Endothelial cell of umbilical vein (primary cell): ENCODE measurements at places on chromosomes 2 and 18. TPM values are rescaled to one million over a fixed set of nuclear protein-coding genes. Genes with fewer than 3 reads are reported as not detected.

- no peak for DNase-seq
These were observed 4.1 kb upstream of the PPM1B start for GRCh38 chr2:44164617-44165016.

DNA sequence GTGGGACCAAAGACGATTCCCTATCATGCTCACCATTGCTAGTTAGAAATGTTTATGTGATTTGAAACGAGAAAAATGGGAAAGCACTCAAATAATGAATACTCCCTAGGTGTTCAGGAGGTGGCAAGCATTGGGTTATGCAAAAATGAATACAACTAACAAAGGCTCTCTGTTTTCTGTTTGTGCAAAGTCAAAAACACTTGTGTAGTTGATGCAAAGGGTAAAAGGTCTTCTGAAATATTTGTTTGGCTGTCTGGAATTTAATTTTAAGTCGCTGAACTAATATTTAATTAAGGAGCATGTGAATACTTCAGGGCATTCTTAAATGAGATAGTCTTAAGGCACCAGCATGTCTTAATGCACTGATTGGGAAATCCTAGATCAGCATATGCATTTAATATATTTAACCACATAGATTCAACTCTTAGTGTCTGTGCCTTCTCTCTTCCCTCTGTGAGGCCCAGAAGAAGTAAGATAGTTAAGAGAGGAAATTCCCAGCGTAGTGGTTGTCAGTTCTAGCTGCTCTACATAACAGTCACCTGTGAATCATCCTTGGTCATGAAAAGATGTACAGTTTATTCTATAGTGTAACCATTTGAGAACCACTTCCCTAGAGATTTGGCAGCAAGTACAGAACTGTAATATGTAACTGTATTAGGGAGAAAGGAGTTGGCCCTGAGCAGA lies 111.9 kb downstream of the EPC2 start:
- no peak for DNase-seq

DNA sequence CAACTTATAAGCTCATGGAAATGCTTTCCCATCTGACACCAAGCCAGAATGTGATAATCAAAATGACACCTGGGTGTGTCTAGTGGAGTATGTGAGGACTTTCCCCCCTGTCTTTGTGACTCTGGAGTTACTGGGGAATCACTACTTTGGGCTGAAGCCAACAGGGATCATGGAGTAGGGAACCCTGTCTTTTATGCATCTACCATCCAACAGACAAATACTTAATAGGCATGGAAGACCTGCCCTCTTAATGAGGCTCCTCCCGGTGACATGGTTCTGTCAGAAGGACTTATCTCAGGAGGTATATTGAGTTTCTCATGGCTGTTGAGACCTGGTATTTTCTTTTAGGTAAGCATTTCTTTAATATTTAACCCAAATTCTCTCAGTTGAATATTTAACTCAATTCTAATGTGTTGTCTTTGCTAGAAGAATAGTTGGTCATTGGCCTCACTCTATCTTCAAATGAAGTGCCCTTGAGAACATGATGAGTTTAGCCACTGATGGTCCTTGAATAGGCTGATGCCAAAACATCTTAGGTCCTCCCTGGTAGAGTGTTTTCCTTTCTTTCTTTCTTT lies 42.1 kb downstream of the TGIF1 start:
- DNase-seq: no peak

GRCh38 chr2:209472871-209473270 lies 49.0 kb downstream of the MAP2 start:
- peak; percentile 8 for DNase-seq

- DNase-seq: no peak
These were observed 8.6 kb upstream of the CCDC88A start for GRCh38 chr2:55428258-55428657.

- DNase-seq: no peak
These were observed 1338.4 kb upstream of the CHAC2 start for GRCh38 chr2:52429171-52429570.

DNA sequence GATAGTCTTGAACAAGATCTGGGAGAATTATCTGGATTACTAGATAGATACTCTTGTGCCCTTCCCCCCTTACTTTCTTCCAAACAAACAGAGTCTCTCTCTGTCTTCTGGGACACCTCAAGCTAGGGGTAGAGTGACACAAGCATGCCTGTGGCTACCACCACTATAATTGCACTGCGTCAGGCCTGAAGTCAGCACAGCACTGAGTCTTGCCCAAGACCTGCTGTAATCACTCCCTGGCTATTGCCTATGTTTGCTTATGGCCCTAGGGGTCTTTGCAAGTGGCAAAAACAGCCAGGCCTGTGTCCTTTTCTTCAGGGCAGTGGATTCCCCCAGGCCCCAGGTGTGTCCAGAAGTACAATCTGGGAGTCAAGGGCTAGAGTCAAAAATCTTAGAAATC lies 106.6 kb downstream of the SLC5A7 start:
- no peak for DNase-seq

GRCh38 chr2:2727876-2728511 lies 396.9 kb upstream of the MYT1L start:
- DNase-seq: no peak

DNA sequence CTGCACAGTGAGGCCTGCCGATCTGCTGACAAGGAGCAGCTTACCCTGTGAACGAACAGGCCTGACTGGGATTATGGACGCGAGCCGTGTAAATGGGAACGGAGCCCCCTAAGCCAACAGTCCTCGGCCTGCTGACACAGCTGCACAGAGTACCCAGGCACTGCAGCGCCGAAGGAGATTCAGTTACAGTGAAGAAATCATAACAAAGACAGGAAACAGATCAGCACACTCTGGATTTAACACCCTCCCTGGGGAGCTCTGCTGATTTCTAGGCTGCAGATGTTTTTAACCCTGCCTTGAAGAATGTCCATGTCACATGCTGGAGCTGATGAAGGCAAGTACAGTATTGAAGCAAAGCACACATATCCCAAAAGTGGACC lies 43.4 kb downstream of the COLEC12 start:
- peak; percentile 80 for DNase-seq

DNA sequence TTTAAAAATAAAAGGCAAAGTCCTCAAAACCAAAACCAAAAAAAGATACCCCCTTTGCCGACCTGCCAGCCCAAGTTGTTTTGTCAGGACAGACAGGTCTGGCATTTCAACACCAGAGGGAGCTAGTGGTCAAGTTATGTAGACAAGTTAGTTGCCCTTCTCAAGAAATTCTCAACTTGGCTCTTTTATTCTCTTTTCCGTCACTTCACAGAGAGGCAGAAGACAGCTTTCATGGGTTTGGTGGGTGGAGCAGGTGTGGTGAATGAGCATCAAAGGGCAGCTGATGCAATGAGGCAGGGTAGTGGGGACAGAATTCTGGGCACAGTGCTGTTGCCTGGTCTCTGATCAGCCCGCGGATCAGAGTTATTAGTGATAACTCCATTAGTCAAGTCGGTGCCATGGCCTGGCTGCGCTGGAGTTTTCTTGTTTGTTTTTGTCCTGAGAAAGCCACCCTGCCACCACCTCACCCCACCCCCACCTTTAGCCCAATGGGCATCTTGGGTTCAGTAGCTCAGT lies 303.7 kb upstream of the EPAS1 start:
- DNase-seq: peak; percentile 75

DNA sequence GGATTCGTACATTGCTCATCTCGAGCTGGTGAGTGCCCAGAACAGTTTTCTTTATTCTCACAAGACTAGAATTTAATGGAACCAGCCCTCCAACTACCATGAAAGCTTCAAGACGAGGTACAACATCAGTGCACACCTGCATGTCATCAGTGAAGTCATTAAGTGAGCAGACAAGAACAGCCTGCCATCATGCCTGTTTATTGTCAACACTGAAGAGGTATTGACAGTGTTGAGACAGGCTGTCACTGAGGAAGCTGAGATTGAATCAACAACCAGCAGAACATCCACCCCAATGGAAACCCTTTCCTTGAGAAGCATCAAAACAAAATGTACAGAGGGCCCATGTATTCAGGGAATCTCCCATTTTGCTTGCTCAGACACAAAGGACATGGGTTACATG lies 148.0 kb upstream of the TCF4 start:
- no peak for DNase-seq

- no peak for DNase-seq
These were observed 158.2 kb downstream of the NEB start for GRCh38 chr2:151576080-151576479.

GRCh38 chr2:226477221-226478108 lies 322.2 kb downstream of the IRS1 start:
- no peak for DNase-seq

- DNase-seq: no peak
These were observed 21.4 kb upstream of the RHOB start for GRCh38 chr2:20425371-20425881.

DNA sequence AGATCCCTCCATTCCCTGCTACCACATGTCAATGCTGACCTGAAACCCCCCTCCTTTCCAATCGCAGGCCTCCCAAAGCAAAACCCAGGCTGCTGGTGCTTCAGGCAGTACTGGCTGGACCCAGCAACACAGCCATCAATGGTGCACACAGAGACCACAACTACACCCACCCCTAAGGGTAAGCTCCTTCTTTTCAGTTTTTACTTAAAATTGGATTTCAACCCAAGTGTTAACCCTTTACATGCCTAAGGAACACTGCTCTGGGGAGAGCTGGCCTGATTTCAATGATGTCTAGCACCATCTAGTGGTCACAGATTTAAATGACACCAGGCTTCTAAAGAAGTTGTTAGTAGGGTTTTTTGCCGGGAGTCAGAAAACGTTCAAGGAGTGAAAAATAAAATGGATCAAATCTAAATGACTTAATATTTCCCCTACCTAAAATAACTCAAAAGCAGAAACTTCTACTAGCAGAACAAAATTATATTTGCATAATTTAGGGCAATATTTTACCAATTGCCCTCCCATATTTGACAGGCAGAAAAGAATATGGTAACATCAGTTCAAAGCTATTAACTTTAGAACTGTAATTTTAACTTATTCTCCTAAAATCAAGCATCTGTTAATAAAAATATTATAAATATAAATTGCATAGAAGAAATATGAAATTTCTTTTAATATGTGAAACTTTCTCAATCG lies 24.6 kb downstream of the FECH start:
- DNase-seq: peak; percentile 49

DNA sequence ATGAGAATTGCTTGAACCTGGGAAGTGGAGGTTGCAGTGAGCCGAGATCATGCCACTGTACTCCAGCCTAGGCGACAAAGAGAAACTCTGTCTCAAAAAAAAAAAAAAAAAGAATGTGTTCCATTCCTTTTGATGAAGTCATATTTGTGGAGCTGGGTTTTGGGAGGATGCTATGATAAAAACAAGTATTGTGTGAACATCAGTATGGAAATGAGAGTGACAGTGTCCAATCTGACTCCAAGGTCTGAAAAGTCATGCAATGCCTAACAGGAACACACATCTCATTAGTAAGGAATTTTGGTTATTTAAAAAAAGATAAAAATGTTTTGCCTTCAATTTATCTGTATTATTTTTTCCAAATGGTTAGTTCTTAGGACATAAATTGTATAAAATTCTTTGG lies 11.8 kb downstream of the GCFC2 start:
- DNase-seq: no peak

DNA sequence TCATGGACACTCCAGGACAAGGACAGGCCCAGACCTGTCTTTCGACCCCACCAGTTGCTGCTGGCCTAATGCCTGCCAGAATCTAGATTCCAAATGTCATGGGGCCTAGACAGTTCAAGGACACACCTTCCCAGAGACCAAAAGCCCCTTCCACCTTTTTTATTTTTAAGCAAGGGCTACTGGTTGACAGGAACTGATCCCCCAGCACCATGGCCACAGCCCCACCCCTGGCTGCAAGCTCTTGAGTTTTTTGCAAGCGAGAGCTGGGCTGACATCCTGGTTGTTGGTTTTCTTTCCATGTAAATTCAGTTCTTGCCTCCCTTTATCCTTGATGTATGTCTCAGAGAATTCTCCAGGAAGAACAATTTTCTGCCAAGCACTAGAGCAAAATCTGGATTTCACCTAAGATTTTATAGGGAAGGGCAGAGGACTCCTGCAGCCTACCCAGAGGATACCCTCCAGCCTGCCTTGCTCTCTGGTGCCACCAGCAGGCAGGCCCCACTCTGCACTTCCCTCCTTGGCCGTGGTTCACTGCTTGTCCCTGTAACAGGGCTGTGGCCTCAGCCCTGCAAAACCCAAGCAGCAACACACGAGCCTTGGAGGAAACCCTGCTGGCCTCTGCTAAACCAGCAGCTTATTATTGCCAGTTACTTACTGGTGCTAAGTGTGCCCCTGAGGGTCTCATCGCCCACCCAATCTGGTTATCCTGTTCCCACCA lies 97.7 kb downstream of the TWIST2 start:
- peak; percentile 65 for DNase-seq

DNA sequence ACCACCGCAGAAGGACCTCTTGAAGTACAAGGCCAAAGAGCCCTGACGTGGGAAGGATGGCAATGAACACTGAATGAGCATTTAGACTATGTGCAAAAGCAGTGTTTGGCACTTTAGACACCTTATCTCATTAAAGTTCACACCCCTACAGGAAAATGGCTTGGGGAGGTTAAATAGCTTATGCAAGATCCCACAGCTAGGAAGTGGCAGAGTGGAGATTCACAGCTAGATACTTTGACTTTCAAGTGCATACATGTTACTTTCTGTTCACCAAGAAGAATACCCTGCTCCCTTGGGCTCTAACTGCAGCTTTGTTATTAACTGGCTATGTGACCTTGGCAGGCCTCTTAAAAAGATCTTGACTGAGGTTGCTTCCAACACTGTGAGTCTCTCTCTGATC lies 58.2 kb downstream of the ICOS start:
- DNase-seq: no peak

DNA sequence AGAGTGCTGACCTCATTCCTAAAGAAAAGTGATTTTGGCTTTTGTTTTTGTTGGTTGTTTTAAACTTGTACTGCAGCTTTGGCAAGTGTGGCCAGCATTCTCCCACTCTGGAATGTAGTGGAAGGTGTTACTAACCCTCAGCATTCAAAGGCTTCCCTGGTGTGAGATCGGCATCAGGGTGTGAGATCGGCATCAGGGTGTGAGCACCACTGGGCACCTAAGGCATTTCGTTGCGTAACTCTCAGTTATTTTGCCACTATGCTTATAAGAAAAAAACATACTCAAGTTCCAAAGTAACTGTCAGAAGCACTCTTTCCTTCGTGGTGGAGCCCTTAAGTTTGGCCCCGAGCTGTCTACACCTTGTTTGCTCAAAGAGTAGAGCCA lies 1.7 kb downstream of the CYBRD1 start:
- no peak for DNase-seq

DNA sequence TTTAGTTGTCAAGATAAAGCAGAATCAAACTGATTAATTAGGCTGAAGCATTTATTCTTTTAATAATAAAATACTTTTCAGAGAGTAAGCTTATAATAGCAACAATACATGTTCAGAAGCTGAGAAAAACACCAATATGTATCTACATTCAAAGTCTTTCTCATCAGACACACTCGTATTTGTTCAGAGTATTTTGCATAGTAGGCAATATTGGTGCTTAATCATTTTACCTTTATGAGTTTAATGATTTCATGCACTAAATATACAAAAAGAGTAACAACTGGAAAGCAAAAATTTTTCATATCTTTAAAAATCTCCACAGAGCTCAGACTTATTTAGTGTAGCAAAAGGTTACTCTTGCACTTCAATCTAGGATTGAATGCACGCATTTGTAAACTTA lies 313.9 kb downstream of the ZEB2 start:
- DNase-seq: no peak

The KLHL14 gene
- not detected in 2 replicates for polyA plus RNA-seq

The SLC14A1 gene
- polyA plus RNA-seq: not detected in 2 replicates

The SLC9A2 gene
- polyA plus RNA-seq: 0.03 TPM in 2 replicates

The GAD1 gene
- polyA plus RNA-seq: 0.62 and 0.64 TPM in 2 replicates

The PFN4 gene
- polyA plus RNA-seq: 0.23 and 0.27 TPM in 2 replicates

The TMEM198 gene
- not detected in 2 replicates for polyA plus RNA-seq

The CERKL gene
- not detected in 2 replicates for polyA plus RNA-seq

The LOXHD1 gene
- polyA plus RNA-seq: 0.02 TPM in 1 of 2 replicates, not detected in the other

The UGT1A8 gene
- not detected in 2 replicates for polyA plus RNA-seq

The NFATC1 gene
- polyA plus RNA-seq: 11.1 and 13.6 TPM in 2 replicates

The AQP12A gene
- polyA plus RNA-seq: not detected in 2 replicates

The CYS1 gene
- 0.03 TPM in 1 of 2 replicates, not detected in the other for polyA plus RNA-seq
